Progenitor cell of endocrine pancreas (in vitro differentiated cells): ENCODE measurements at places on chromosomes 4 and X. TPM values are rescaled to one million over a fixed set of nuclear protein-coding genes. Genes with fewer than 3 reads are reported as not detected.

ARMCX2 gene
- total RNA-seq: 83.1 and 92.0 TPM in 2 replicates

SULT1E1 gene
- 15.3 and 24.9 TPM in 2 replicates for total RNA-seq

- DNase-seq: no peak
- H3K4me3 ChIP-seq: no peak overlapping the region
- H3K36me3 ChIP-seq: peaks cover 8% of the 10 kb centered on the region
- H3K27me3 ChIP-seq: no peaks in the 10 kb centered on the region
- peaks cover 2% of the 10 kb centered on the region for H3K4me1 ChIP-seq
Observed at GRCh38 chr4:183205709-183206108, 106.7 kb downstream of the WWC2 start.

MYOZ2 gene
- total RNA-seq: 0.10 and 0.16 TPM in 2 replicates

GRCh38 chr4:176601124-176601523 is 191.6 kb downstream of the VEGFC start:
- no peaks in the 10 kb centered on the region for H3K36me3 ChIP-seq
- H3K27ac ChIP-seq: no peak overlapping the region
- H3K4me1 ChIP-seq: no peaks in the 10 kb centered on the region
- no peak for DNase-seq

DNA sequence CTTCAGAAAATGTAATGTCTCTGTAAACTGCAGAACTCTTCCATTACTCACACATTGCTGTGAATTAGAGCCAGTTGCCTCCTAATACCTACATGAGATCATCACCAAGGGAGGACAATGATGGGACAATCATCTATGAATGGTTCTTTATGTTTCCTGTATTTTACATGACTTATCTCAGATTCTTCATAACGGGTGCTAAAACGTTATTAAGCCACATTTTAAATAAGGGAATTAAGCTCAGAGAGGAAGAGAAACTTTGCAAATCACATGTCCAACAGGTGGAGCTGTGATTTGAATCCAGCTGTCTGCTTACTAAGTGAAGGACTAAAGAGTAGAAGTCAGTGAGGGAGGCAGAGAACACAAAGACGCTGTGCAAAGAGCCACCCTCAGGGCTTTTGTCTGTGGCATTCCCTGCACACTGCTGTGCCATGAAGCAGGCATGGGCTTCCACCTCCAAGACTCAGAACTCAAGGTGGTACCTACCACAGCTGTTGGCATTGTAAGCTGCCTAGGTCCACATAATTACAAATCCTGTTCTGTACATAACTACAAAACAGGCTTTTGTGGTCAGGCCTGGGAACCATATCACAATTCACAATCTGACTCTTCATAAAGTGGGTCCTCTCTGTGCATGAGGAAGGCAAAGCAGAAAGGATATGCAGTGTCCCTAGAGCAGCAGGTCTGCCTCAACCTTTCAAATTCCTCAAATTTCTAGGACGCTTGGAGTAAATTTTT is 12.8 kb downstream of the TBC1D9 start:
- H3K4me3 ChIP-seq: no peak overlapping the region
- peak overlapping the region; percentile 86 for H3K27ac ChIP-seq
- H3K4me1 ChIP-seq: peaks cover 51% of the 10 kb centered on the region
- H3K36me3 ChIP-seq: peaks cover 7% of the 10 kb centered on the region
- H3K27me3 ChIP-seq: no peaks in the 10 kb centered on the region
